SK-MEL-5 (cell line): ENCODE measurements at places on chromosomes 3 and 15.

GRCh38 chr15:60374628-60375081, 23.1 kb downstream of the ANXA2 start:
- peak; percentile 86 for DNase-seq

- DNase-seq, result peak; percentile 41
Observed at GRCh38 chr15:50798684-50799083, 33.2 kb upstream of the SPPL2A start.

- DNase-seq, result no peak
Observed at GRCh38 chr3:148709560-148710253, 12.0 kb downstream of the AGTR1 start.

- no peak for DNase-seq
Observed at GRCh38 chr3:148856384-148856783, 8.7 kb upstream of the CPA3 start.

DNA sequence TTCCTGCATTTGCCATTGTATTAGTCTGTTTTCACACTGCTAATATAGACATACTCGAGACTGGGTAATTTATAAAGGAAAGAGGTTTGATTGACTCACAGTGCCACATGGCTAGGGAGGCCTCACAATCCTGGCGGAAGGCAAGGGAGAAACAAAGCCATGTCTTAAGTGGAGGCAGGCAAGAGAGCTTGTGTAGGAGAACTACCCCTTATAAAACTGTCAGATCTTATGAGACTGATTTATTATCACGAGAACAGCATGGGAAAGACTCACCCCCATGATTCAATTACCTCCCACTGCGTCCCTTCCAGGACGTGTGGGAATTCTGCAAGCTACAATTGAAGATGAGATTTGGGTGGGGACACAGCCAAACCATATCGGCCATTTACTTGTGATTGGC, 27.8 kb downstream of the YEATS2 start:
- DNase-seq, result peak; percentile 50

GRCh38 chr3:136311968-136312367, 61.8 kb downstream of the PCCB start:
- no peak for DNase-seq
